ENCODE measurements at places on chromosomes 2 and 18.

GRCh38 chr2:39532933-39533332 lies 95.8 kb upstream of the MAP4K3 start:
- DNase-seq, result no peak

DNA sequence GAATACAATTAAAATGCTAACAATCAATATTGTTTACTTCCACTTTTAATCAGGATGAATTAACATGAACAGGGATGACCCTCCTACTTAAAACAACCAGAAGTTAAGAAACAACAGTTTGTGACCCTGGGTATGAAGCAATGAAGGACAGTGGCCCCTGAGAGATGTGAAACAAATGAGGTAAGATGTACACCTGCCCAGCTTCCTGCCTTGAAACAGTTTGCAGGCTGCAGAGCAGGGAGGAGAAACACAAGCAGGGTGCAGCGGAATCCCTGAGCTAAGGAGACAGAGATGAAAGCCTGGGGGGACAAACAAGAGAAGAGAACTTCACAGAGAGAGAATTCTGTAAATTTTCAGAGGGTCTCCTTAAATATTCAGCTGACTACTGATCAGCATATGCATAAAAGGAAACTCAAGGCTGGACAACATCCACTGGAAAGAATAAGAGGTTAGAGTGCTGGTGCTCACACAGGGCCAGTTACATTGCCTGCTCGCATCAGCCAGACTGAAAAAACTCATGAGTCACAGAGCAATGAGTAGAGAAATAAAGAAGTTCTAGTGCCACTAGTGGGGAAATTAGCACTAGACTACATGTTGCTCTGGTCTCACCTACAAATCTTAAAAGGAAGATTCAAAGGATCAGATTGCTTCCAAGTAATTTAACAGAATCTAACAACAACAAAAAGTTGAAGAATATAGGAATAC lies 106.4 kb downstream of the PID1 start:
- DNase-seq, result peak; percentile 42

DNA sequence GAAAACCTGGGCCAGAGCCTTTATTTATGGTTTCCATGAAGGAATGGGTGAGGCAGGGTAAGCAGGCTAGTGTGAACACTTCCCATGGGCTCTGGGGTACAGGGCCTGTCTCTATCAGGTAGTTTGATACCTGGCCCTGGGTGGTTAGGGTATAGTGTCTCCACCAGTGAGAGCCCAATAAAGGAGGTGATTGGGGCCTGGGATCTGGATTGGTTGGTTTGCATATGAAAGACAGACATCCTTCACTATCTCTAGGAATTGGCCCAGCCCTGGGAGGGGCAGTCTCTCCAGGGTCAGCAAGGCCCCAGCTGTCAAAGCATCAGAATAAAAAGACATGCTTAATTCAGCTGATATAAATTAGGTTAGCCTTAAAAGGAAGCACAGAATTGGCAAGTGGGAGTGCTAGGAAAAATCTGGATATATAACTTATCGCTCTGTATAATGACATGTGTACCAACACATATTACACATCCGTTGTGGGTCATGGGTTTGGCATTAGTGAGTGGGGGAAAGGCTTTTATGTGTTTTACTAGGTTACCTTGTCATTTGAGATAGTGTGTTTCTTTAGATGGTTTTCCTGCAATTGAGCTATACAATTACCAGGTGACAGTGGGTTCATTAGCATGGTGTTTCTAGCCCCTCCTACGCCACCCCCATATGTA lies 18.5 kb upstream of the TMEM178A start:
- no peak for DNase-seq

DNA sequence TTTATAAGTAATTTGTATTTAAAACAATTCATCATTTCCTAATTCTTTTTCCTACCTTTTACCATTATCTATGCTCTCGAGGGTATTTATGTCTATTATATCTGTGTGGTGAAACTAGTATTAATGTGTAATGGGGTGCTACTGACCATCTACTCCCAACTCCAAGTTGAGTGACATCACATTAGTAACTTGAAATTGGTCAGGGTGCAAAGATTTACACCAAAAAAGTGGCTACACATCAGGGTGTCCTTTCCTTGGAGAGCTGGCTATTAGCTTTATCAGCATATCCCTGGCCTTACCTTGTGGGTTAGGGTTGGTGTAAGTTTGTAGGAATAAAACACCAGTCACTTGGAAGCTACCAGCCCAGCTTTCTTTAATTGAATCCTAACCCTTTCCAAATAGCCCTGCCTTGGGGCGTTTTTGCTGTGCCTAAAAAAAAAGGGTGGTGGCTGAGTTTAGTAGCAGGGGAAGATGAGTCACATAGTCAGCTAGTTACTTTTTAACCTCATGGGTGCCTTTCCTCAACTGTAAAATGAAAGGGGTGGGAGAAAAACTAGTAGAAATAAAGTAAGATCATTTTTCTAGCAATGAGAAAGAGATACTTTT lies 14.0 kb downstream of the ANXA4 start:
- DNase-seq, result peak; percentile 35

DNA sequence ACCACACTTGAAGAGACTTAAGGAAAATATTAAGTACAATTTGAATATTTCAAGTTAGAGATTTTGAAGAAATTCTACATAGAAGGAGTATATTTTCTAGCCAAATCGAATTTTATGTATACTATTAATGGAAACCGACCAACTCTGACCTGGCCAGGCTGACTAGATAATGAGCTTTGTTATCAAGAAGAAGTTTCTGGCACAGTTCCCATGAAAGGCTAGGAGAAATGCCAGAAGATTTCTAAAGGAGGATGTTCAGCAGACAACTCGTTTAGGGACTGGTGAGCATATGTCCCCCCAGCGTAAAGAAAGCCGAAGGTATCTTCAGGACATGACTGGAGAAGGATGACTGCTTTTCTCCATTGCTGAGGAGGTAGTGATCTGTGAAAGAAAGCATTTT lies 127.3 kb downstream of the DIS3L2 start:
- DNase-seq, result no peak

DNA sequence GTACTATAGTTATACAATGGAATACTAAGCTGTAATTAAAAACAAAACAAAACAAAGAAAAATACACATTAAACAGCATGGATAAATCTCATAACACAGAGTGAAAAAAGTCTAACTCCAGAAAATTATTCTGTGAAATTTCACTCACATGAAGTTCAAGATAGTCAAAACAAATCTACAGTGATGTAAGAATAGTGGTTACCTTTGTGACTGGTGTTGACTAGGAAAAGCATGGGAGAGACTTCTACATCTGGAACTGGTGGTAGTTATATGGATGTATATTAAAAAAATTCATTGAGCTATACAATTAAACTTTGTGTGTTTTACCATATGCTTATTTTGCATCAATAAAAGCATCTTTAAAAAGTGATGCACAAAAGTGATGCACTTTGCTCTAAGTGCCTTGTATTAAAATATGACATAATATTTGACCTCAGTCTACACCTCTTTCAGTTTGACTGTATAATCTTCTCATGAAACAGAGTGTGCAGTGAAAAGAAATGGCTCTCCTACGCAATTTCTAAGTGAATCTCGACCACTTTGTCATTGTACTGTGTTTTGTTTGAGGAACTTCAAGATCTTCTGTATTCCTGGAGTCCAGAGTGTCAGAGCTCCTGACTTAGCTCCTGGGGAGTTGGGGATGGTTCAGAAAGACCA lies 28.0 kb downstream of the STAT4 start:
- no peak for DNase-seq

DNA sequence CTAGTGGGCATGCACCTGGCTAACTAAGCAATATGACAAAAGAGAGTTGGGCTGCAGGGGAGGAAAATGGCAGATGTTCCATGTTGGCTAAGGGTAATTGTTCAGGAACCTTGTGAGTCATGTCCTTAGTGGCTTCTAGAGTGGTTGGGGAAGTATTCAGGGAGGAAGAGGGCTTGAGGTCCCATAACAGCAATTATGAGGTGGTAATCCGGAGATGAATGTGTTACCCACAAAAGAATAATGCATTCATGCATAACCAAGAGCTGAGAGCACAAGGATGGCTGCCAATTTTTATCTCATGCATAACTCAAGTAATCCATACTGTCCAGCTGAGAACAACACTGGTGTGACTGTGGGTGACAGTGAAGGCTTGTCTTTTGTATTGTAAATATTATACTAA lies 42.9 kb downstream of the TMEFF2 start:
- DNase-seq, result no peak

DNA sequence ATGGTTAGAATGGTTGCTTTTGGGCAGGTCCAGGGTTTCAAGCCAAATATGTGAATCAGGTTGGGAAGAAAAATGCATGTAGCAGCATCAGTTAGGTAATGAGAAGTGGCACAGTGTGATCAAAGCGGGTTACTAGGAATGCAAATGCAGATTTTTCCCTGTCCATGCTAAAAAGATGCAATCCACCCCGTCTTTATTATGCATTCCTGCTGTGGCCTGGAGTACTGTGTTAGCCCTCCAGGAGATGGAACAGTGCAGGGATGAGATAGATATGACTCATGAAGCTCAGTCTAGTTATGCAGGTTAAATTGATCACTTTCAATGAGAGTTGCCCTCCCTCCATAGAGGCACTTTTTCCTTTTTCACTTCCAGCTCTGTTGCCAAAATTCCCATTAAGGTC lies 283.8 kb downstream of the CTNNA2 start:
- no peak for DNase-seq

- no peak for DNase-seq
Observed at GRCh38 chr2:75030218-75031009, 72.0 kb downstream of the POLE4 start.

GRCh38 chr18:39225373-39225772 lies 1659.8 kb upstream of the CELF4 start:
- DNase-seq, result no peak

- no peak for DNase-seq
Observed at GRCh38 chr2:24452502-24452885, 38.6 kb upstream of the NCOA1 start.

DNA sequence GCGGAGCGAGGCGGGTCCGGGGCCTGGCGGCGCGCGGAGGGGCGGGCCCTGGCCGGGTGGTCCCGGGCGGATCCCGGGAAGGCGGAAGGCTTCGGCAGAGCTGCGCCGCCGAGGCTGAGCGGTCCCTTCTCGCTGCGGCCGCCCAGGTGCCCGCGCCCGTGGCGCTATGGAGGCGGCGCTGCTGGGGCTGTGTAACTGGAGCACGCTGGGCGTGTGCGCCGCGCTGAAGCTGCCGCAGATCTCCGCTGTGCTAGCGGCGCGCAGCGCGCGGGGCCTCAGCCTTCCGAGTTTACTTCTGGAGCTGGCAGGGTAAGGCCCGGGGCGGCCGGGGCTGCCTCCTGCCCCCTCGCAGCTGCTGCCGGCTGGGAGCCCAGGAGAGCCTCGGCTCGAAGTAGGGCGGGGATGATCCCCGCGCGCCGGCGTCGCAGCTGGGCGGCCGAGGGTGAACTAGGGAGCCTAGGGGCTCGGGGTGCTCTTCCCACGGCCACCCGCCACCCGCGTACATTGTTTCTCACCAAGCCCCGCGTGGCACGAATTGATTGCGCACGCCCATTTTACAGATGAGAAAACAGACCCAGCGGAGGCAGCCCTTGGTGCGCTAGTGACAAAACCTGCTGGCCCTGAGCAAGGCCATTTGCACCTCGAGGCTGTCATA lies at the start of gene SLC66A3:
TSS of gene SLC66A3 (plus strand) at position 87 of the 655 bp plus-strand sequence. CDS start at position 167, 80 bp downstream.
- DNase-seq, result peak; percentile 92

- no peak for DNase-seq
Observed at GRCh38 chr2:23600346-23600745, 215.4 kb downstream of the KLHL29 start.

- DNase-seq, result no peak
Observed at GRCh38 chr2:134306521-134306920, 52.6 kb downstream of the MGAT5 start.

- no peak for DNase-seq
Observed at GRCh38 chr18:28411806-28412205, 234.9 kb upstream of the CDH2 start.

DNA sequence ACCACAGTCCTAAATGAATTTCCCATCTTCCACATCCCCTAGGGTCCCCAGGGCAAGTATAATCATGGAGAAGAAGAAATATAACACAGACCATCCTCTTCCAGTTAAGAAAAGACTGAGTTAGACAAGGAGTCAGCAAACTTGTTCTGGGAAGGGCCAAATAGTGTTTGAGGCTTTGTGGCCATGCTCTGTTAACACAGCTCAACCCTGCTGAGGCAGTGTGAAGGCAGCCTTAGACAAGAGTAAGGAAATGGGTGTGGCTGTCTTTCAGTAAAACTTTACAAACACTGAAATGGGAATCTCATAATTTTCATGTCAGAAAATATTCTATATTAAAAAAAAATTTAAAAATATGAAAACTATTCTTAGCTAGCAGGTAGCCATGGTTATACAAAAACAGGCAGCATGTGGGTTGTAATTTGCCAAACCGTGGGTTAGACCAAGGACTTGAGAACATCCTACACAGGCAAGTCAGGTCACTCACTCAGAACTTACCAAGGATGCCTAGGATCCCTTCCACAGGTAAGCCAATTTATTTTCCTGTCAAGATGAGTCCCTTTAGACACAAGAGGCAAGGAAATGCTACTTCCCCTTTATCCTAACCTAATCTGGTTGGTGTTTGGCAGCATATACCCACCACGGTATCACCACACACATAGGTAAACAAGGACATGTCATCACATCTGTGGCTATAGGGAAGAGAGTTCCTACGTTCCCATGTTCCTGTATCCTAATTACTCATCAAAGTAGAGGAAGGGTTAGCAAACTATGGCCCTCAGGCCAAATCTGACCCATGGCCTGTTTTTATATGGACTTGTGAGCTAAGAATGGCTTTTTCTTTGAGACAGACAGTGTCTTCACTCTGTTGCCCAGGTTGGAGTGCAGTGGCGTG lies 31.9 kb downstream of the C2orf74 start:
- DNase-seq, result no peak

- no peak for DNase-seq
Observed at GRCh38 chr2:230903231-230904150, 21.6 kb downstream of the GPR55 start.

DNA sequence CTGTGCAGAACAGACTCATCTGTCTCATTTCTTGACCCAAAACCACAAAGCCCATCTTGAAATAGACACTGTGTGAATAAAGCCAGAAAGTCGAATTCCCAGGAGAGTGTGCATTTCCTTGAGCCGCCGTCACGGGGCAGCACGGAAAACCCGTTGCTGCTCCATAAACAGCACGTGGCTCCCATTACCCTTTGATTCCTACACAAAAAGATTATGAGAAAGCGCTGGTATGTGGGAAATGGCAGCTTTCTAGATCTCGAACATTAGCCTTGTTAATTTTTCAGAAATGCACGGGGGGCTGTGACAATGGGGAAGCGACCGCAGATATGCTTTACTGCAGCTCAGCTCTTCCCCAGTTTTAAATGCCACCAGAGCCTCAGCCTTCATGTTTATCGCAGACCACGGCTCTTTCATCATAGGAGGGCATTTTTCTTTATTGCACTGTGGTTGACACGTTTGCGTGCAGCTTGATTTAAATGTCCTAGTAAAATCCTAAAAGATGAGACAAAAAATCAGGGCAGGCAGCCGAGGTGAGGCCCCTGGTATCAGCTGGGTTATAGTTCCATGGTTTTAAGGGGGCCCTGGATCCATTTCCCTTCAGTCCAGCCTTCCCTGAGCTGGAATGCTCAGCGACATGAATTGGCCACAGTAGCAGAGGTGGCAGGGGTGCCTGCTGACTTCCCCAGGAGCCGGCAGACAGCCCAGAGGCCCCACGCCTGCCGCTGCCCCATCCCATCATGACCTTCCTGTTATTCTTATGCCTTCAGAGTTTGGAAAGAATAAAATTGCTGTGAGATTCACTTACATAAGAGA lies 249.3 kb downstream of the NDUFA10 start:
- DNase-seq, result no peak

- DNase-seq, result peak; percentile 63
Observed at GRCh38 chr2:121220995-121221394, 64.0 kb downstream of the TFCP2L1 start.

- peak; percentile 52 for DNase-seq
Observed at GRCh38 chr2:16756831-16757644, 91.4 kb upstream of the CYRIA start.

- no peak for DNase-seq
Observed at GRCh38 chr18:29449424-29449823, 1272.5 kb upstream of the CDH2 start.
